Activated T-helper 1 cell treated with anti-CD3 and anti-CD28 coated beads, Interleukin-12 subunit alpha, Interleukin-12 subunit beta, Interleukin-2, Interleukin-4 antibody, amounts not matched to agents 30 ng/mL and 10 ng/mL and 1 ng/mL, durations not matched to agents 14 hours and 24 hours and 36 hours (primary cell): ENCODE measurements at places on chromosomes 6 and 20.

DNA sequence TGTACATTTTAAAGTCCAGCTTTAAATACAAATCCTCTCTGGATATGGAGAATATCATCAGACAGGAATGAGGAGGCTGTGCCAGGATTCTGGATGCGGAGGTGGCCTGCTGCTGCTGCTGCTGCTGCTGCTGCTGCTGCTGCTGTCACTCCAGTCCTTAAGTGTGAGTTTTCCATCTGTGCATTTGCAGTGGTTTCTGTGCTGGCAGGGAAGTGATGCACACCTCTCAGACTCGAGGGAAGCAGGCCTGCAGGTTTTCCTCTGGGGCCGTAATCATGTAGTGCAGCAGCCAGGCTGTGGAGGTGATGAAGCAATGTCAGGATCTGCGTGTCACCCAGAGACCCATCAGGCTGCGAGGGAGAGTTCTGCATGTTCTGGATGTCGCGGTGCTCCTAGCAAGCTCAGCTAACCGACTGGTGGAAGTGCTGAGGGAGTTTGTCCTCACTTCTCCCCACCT, 32.0 kb downstream of the CFAP61 start:
- no peak for DNase-seq

DNA sequence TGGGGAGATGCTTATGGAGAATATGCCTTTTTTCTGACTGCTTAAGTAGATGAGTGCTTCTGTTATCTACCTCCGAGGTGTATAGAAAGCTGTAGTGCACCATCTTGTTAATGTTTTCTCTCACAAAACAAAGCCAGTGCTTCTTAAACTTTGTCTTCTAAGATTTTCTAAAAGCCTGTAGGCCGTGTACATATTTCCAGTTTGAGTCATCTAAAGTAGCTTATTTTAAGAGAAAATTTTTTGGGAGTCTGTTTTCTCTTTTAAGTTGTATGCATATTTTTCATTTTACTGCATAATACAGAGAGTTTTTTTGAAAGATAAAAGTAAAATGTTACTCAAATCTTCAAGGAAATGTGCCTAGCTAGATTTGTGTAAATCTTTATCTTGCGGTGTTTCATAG, 151.7 kb downstream of the GRIK2 start:
- DNase-seq = no peak

GRCh38 chr6:122609881-122610689, at the start of gene PKIB:
Gene PKIB (plus strand): TSS chr6:122610405. CDS start chr6:122717795, 107,390 bp downstream.
- peak; percentile 26 for DNase-seq

- no peak for DNase-seq
These were observed 454.3 kb downstream of the BTBD3 start for GRCh38 chr20:12371990-12372389.

- no peak for DNase-seq
These were observed 15.1 kb downstream of the MYBL2 start for GRCh38 chr20:43681991-43682410.

GRCh38 chr20:47799116-47799715, 13.9 kb upstream of the SULF2 start:
- DNase-seq = no peak

DNA sequence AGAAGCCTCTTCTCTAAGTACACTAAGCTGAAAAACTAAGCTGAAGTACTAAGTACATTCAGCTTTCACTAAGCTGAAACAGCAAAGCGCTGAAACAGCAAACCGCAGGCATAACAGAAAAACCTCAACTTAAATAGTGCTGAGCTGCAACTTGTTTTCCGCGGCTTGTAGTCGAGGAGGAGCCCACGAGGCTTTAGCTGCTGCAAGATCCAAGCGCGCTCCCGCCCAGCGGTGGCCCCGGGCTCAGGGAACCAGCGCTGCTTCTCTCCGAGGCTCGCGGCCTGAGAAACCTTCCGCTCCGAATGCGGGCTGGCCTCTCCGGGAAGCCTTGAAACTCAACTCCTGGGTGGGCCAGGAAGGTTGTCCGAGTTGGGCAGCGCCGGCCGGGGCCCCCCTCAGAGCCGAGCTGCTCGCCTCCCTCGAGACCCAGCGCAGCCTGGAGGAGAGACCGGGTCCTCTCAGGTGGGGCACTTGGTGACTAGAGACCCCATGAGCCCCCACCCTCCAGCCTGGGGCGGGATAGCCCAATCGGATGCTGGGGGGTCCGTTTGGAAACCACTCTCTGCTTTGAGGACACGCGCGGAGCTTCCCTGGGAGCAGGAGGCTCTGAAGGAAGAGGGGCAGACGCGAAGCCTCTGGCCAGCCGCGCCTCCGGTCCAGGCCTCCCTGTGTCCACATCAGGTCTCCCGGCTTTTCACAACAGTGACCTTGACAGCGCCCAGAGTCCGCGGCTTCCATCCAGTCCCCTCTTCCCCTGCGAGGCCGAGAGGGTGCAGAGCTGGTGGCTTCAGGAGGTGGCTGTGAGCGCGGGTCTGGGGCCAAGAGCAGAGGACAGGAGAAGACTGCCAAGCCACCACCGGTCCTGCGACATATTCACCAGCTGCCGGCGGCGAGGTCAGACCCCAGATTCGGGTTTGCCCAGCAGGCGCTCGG, 38.1 kb upstream of the HLA-E start:
- peak; percentile 65 for DNase-seq
